Mammary epithelial cell (primary cell): ENCODE measurements at places on chromosomes 13 and 19.

- DNase-seq = no peak
Measured at GRCh38 chr19:51354103-51354741, 12.0 kb downstream of the ETFB start.

DNA sequence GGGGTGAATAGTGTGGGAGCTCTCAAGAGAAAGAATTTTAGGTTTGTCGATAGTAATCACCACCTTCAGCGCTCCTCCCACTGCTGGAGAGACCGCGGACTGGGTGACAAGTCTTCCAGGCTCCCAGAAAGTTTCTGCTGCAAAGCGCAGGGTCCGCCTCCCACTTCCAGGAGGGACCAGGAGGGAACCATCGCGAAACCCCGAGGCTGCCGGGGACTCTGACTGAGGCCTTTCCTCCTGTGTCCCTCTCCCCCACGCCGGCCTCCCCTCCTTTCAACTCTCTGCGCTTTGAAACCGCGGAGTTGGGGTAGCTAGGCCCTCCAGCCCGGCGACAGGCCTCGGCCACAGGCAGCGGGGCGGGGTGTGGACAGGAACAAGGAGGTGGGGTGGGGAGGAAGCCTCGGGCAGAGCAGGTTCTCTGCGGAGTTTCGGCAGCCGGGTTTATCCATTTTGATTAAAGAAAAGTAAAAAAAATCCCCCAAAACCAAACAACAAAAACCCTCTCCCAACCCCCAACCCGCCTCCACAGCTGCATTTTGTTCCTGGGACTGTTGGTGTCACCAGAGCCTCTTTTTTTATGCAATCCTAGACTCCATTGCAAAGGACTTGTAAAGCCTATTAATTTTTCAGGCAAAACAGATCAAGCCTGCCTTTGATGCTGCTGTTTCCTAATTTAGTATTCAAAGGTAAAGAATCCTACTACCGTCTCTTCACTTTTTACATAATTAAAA is 157.2 kb downstream of the TM9SF2 start:
- peak; percentile 32 for DNase-seq

DNA sequence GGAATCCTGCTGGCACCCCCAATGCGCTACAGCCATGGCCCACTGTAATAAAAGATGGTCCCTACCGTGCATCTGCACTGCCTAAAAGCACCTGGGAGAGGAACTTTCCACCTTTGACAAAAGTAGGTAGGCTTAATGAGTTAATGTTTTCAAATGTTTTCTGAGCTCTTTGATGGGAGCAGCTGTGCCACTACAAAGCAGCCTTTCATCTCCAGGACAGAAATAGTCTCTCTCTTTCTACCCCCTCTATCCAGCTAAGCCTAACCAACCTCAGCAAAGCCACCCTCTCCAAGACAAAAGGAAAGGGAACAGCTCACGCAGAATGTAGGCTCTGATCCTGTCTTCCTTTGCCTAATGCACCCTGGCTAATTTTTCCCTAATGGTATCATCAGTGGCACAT is 560.2 kb downstream of the UQCRFS1 start:
- DNase-seq = no peak

GRCh38 chr13:114035583-114036531 is 62.0 kb upstream of the C13orf46 start:
- no peak for DNase-seq

DNA sequence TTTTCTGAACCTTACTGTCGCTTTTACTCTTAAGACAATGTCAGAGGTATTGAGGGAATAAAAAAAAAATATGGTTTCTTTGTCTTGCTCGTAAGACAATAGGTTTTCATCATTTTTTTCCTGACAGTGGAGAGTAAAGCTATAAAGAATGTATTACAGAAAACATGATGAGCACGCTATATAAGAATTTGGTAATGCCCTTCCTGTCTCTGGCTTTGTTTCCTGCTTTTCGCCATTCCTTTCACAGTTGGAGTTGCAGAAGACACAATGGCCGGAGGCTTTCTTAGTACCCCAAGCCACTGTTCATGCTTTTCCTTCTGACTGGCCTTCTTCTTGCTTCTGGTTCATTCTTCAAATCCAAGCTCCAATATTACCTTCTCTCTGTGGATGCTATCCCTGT is 101.0 kb upstream of the DACH1 start:
- DNase-seq = no peak

DNA sequence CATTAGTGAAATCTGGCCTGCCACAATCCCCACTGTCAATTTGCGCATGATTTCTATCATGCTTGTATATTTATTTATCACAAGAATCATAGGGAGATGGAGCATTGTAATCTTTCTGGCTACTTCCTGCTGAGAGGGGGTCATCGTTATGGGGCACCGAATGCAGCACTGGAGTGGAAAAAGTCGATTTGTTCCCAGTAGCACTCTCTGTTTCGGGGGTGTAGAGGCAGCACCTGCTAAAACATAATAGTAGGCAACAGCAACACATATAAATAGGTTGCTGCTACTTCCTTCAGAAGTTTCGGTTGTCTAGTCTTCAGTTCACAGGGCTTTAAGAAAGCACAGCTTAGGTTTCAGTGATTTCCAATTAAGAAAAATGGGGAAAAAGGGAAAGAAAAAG is 23.4 kb upstream of the CEACAM21 start:
- DNase-seq = no peak

DNA sequence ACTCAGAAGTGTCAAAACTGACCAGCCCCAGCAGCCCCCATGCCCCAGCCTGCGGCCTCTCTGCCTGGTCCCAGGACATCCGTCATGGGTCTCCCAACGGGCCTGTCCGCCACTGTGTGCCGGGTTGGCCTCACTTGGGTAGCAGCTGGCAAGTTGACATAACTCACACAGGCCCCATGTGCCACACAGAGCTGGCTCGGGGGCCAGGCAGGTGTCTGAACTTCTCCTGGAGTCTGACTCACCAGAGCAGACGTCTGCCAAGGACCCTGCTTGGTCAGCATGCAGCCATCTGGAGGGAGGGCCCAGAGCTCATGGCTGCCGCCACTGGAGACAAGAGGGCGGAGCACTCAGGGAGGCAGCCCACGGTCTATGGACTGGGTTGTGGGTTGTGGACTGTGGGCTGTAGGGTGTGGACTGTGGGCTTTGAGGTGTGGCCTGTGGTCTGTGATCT is 32.0 kb upstream of the TMEM255B start:
- DNase-seq = peak; percentile 37

DNA sequence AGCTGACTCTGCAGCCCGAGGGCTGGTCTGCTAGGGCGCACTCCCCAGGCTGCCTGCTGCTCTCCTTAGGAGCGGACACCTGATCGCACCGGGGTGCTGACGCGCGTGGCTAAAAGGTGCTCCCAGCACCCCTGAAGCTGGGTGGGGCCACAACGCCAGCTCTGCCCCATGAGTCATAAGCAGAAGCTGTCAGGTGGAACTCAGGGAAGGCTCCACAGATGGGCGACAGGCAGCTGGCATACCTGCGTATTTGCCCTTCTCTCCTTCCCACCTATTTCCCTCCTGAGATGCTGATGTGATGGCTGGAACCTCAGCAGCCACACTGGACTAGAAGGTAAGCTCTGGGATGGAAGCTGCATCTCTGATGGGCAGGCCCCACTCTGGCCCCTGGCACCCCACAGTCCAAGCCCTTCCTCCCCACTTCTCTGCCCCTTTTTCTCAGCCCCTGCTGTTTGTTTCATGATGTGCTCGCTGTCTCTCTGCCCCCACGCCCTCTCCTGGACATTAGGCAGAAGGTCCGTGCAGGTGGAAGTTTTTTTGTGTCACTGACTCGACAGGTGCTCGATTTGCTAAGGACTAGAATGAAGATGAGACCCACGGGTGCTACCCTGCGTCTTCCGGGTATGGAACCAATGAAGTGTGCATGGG is 30.3 kb upstream of the CACTIN start:
- peak; percentile 16 for DNase-seq

GRCh38 chr13:98875146-98875729 is 102.6 kb downstream of the DOCK9 start:
- DNase-seq = no peak

DNA sequence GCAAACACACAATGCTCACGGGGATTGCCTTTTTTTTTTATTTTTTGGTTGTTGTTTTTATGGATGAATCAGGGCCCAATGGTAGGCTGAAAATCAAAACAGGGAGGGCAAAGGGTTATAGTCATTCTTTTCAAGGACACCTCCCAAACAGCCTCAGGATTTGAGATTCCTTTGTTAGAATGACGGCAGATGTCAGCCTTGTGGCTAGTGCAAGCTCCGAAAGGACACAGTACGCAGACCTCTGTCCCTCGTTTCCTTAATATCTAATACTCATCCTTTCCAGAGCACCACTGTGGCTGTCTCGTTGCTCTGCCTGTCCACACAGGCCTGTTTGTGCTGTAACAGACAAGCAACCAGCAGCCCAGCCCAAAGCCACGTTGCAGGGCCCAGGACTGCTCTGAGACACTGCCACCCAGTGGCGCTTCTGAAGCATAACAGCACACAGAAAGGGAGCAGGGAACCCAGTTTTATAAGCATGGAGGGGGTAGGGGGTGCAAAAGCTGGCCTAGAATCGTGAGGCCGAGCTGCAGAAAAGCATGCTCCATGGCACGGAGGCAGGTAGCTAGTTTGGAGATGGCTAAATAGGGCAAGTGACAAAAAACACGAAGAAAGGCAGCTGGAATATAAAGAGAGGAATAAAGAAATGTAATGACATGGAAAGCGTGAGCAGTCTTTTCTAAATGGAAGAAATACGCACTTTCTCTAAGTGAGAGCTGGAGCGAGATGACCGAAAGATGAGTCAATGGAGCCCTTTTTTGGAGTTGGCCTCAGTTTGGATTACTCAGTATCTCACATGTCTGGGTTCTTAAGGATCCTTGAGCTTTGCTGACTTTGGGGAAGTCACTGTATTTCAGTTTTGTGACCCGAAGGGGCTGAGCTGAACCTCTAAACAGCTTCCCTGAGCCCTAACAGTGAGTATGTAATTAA is 40.7 kb upstream of the MEDAG start:
- peak; percentile 89 for DNase-seq

DNA sequence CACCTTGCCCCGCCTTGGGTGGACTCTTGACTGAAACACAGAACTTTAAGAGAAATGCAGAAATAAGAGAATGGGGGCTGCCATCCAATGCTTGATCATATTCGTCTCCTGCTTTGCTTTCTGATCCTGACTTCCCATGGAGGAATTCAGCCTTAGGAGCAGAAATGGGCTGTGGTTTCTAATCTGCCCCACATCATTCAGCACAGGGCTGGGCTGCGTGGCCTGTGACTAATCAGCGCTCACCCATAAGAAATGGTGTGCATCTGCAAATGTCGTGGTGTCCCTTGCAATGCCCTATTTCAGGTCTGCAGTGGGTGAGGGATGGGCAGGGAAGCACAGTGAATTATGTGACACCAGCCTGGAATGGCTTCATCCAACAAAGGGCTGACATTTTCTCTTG is 60.7 kb upstream of the URI1 start:
- DNase-seq = peak; percentile 15

- DNase-seq = no peak
Measured at GRCh38 chr19:21833733-21834132, 2.2 kb downstream of the ZNF43 start.

- DNase-seq = peak; percentile 52
Measured at GRCh38 chr19:8445488-8446001, 770 bp downstream of the HNRNPM start.

DNA sequence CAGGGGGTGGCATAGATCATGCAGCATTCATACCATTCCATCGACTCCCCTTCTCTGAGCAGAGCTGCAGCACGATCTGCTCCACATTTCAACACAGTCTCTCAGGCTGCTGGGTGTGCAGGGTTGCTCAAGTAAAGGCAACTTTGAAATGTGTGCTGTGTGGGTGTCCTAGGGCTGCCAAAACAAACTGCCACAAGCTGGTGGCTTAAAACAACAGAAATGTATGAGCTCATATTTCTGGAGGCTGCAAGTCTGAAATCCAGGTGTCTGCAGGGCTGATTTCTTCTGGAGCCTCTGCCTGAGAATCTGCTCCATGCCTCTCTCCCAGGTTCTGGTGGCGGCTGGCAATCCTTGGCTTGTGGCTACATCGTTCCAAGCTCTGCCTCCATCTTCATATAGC is 63.7 kb upstream of the WDFY2 start:
- peak; percentile 75 for DNase-seq

- no peak for DNase-seq
Measured at GRCh38 chr19:48511321-48511731, 309 bp downstream of the LMTK3 start.

- DNase-seq = no peak
Measured at GRCh38 chr19:1955171-1956121, 14.5 kb downstream of the CSNK1G2 start.

- peak; percentile 36 for DNase-seq
Measured at GRCh38 chr19:33771384-33772101, 25.1 kb upstream of the KCTD15 start.

DNA sequence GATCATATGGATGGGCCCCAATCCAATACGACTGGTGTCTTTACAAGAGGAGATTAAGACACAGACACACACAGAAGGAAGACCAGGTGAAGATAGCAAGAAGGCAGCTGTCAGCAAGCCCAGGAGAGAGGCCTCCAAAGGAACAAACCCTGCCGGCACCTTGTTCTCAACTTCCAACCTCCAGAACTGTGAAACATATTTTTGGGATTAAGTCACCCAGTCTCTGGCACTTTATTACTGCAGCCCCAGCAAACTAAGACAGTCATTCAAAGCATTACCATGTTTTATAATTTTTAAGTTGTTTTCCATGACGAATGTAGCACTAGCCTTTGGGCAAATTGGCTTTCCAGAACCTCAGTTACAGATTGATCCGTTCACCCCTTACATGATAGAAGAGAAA is 11.3 kb downstream of the STARD13 start:
- no peak for DNase-seq

DNA sequence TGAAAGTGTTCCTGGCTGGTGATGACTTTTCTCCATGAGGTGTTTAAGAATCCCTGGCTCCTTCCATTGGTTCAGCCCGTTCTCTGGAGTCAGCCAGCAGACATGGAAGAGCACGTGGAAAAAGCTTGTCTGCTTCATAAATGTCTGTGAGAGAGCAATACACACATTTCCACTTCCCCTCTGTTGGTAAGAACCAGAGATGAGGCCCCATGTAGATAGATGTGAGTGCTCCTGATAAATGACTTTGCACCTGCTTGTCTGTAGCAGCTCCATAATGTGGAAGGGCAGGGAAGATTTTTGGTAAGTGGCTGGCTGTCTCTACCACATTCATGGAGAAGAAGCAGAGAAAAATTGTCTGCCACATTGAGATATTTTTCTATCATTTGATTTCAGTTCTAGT is 325.8 kb downstream of the LMO7 start:
- DNase-seq = no peak

- DNase-seq = no peak
Measured at GRCh38 chr19:8695911-8696310, 2.7 kb downstream of the ACTL9 start.

- no peak for DNase-seq
Measured at GRCh38 chr13:27161980-27162379, 9.6 kb downstream of the USP12 start.
